ENCODE measurements at places on chromosomes 3 and 15.

DNA sequence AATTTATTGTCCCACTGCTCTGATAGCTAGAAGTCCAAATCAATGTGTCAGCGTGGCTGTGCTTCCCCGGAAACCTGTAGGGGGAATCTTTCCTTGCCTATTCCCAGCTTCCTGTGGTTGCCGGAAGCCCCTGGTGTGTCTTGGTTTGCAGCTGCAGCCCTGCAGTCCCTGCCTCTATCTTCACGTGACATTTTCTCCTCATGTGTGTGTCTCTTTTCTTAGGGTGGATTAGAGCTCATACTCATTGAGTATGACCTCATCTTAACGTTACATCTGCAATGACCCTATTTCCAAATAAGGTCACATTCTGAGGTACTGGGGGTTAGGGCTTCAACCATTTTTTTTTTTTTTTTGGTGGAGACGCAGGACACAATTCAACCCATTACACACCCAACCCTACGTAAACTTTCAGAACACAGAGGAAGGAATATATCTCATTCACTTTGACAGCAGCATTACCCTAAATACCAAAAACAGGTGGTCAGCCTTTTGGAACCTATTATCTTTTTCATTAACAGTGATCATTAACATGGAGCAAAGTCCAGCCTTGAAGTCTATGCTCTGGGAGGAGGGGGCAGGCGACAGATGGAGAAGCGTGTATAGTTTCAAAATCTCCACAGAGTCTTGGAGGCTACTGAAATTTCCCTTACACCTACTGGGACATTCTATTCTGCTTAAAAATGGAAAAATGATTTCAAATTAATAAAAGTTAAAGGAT lies 88.6 kb downstream of the RYK start:
- DNase-seq, result no peak

GRCh38 chr3:162437480-162437879 lies 940.9 kb downstream of the OTOL1 start:
- DNase-seq, result peak; percentile 3

- DNase-seq, result no peak
Measured at GRCh38 chr15:34722439-34722836, 32.4 kb downstream of the GJD2 start.

- DNase-seq, result peak; percentile 53
Measured at GRCh38 chr3:101259485-101260341, 60.7 kb downstream of the IMPG2 start.

DNA sequence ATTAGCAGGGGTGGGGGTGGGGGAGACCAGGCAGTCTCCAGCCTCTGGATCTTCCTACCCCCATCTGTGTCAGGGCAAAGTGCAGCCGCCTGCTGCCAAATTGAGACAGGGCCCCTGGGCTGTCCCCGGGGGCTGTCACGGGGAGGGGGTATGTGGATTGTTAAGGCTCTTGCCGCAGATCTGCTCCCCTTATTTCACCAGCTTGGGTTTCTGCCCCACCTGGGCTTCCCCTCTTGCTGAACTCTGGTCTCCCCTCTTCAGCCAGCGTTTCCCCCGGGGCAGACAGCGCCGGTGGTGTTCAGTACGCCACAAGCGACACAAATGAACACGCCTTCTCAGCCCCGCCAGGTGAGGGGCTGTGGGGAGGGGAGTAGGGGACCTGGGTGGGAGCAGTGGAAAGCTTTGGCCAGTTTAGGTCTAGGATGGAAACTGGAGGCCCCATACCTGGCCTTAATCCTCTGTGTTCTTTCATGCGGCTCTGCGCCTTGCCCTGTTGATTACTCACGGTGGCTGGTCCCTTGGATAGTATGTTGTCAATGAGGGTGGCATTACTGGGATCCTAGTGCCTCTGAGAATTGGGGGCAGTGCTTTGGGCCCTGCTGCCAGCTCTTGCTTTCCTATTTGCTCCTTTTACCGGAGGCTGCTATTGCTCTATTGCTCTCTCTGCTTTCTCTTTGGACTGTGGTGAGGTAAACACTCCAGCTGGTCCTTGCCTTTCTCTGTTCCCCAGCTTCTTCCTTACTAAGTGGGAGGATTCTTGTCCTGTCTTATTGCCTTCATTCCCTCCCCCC lies 1.7 kb downstream of the EIF4G1 start:
- peak; percentile 23 for DNase-seq

GRCh38 chr3:171811295-171811912 lies 1.1 kb upstream of the PLD1 start:
- DNase-seq, result peak; percentile 92

DNA sequence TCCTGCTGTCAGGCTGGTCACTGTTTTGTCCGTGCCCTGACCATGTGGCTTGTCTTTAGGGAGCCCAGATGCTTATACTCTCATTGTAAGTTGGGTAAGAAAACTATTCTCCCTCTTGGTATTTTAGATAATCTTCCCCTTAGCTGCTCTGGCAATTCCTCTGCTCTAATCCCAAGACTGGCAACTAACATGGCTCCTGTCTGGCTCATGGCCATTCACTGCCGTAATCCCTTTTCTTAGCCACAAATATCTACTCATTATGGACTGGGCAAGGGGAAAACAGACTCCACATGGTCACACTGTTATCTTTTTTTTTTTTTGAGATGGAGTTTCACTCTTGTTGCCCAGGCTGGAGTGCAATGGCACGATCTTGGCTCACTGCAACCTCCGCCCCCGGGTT lies 38.8 kb downstream of the TYRO3 start:
- DNase-seq, result no peak

DNA sequence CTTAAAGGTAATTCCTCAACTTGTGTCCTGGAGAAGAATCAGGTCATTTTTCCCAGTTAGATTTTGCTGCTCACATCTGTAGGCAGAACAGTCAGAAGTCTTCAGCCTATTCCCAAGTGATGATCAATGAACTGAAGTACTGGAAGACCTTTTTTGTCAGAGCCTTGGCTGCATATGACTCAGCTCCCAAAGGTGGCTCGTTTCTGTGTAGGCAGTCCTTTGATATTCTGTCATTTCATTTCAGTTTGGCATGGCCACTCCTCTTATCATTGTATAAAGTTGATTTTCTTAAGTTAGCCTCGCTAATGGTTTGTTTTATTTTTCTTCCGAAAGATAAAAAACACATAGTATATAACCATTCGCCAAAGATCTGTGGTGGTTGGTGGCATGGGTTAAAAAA lies 90.7 kb downstream of the KLHL25 start:
- peak; percentile 27 for DNase-seq

DNA sequence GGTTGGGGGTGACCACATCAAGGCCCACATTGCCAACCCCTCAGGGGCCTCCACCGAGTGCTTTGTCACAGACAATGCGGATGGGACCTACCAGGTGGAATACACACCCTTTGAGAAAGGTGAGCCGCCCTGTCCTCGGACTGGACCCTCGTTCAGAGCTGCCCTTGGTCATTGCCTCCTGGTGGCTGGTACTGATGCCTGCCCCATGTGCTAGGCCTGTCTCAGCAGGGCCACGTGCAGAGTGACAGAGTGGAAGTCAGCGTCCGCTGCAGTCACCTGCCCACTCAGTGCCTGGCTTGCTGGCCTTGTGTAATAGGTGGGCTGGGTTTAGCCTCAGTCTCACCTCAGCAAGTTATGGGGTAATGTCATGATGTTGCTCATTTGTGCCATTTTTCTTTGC lies 86.4 kb downstream of the DNASE1L3 start:
- DNase-seq, result no peak

- DNase-seq, result no peak
Measured at GRCh38 chr3:160213191-160213590, 12.0 kb upstream of the C3orf80 start.

- DNase-seq, result peak; percentile 92
Measured at GRCh38 chr15:88904624-88905327, 8.4 kb downstream of the MFGE8 start.

All from hematopoietic multipotent progenitor cell treated with erythropoietin and hydrocortisone succinate and interleukin-3 and kit ligand, for 4 days (in vitro differentiated cells).